Stromal cell of bone marrow (primary cell): ENCODE measurements at places on chromosomes 12 and 14.
A peak's percentile ranks its signal among the peaks of the same experiment; 100 is the strongest.

GRCh38 chr12:13099066-13099843, 4.2 kb downstream of the GSG1 start:
- no peak for DNase-seq

GRCh38 chr12:46364777-46365580, 7.6 kb downstream of the SLC38A2 start:
- peak; percentile 58 for DNase-seq

GRCh38 chr14:45664668-45665356, 411.8 kb upstream of the MIS18BP1 start:
- DNase-seq: no peak

- DNase-seq: no peak
Observed at GRCh38 chr12:19412844-19413243, 26.4 kb upstream of the AEBP2 start.

DNA sequence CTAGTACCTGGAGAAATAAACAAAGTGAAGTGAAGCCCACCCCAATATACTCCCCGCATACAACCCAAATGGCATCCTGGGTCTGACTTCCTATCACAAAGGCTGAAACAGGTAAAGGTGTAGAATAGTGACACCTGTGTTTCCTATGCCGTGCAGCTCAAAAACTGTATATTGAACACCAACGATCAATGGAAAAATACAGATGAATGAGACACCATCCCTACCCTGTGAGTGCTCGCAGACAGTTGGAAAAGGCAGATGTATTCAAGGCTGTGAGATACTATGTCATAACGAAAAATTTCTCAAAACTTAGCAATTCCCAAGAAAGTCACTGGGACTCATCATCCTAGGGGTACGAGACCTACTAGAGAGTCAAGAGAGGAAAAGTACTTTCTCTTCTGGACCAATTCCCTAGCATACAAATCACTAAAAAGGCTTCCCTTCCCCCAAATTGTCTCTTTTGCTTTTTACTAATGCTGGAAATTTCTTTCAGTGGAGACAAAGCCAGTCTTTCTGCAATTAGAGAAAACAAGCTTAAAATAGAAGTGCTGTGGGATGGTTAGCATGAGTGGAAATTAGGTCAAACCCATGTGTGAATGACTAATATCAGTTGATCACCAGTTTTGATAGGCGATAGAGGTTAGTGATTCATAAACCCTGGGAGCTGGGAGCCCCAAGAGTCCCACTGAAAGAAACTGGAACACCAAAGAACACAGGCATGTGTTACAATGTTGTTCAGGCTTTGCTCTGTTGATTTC, 249.7 kb downstream of the SPTSSA start:
- peak; percentile 48 for DNase-seq

- no peak for DNase-seq
Observed at GRCh38 chr12:70643939-70644338, 6.7 kb upstream of the PTPRB start.

- DNase-seq: no peak
Observed at GRCh38 chr12:64145226-64145625, 76.9 kb downstream of the KICS2 start.

DNA sequence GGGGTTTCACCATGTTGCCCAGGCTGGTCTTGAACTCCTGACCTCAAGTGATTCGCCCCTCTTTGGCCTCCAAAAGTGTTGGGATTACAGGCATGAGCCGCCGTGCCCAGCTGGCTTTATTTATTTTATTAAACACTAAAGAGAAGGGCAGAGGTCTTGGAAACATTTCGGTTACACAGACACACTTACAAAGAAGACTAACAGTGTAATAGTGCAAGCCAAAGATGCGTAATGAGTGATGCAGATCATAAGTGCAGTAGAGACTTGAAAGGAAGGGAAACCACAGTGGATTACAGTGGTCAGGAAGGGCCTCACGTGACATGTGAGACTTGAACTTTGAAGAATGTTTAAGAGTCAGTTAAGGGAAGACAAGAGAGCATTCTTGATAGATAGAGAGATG, 33.9 kb upstream of the CDK17 start:
- peak; percentile 95 for DNase-seq

- no peak for DNase-seq
Observed at GRCh38 chr14:73887694-73888459, 1.2 kb downstream of the ZNF410 start.

- DNase-seq: no peak
Observed at GRCh38 chr12:118061011-118061872, at the start of gene WSB2. Gene WSB2 (minus strand): TSS chr12:118061179. CDS start chr12:118061048, 131 bp downstream.

GRCh38 chr12:23561364-23562345, 387.8 kb downstream of the SOX5 start:
- DNase-seq: no peak

DNA sequence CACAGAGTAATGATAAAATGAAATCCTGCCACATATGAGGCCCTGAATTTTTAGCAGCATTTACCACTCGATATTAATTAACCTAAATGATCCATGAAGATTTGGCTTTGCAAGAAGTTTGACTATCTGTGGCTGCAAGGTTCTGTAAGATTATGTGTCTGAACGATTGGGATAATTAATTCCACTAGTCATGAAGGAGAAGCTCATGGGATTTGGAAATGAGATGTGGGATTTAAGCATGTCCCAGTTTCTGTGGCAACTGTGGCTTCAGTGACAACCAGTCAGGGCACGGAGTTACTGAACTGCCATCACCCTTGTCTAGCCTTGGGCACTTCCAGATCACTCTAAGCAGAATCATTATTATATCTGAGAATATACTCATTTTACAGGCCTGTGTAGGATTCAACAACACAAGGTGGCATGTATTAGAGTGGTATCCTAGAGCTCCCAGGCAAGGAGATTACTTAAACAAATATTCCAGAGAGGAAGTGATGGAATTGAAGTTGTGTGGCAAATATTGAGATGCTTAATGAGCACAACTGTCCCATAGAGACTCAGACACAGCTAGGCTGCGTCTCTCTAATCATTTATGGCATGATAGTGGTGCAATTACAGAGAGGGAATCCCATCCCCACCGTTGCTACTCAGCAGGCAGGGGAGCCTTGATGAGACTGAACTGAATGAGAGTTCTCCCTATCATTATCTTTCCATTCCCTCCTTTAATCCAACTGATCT, 205.0 kb upstream of the KRR1 start:
- DNase-seq: no peak

- no peak for DNase-seq
Observed at GRCh38 chr14:90489916-90490719, 93.3 kb downstream of the CALM1 start.

DNA sequence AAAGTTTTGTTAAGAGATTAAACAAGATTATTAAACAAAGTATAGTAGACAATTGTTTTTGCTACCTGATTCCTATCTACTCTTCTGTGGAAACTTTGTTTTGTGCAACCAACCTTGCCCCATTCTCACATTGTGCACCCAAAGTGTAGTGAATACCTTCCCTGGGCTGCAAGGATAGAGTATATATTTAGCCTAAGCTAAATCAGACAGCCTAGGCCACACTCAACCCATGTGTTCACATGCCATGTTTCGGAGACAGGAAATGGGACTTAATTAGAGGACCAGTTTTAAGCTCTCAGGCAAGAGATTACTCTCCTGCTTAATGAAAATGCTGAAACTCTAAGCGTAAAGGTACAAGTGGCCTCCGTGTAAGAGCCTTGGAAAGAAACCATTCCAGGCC, 734.9 kb upstream of the USP15 start:
- DNase-seq: no peak

- DNase-seq: no peak
Observed at GRCh38 chr12:112979041-112979680, 842 bp downstream of the OAS2 start.

DNA sequence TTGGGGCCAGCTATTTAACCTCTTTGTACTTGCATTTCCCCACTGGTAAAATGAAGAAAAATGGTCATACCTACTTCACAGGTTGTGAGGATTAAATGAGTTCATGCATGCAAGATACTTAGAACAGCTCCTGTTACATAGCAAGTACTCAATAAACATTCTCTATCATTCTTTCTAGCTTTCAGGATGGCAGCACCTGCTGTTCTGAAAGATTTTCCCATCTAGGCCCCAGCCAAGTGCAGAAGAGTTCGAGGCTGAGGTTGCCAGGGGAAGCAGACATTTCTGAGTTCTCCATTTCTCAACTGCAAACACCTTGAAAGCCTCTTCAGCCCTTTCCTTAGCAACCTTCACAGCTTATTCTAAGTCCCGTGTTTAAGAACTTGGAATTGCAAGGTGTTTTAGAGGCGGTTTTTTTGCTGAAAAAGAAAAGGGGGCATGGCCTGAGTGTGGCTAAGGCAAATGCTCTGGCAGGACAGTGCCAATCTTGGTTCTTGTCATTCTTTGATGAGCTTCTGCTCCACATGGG, 73.0 kb upstream of the PRMT8 start:
- no peak for DNase-seq
